GM12892 (cell line): ENCODE measurements at places on chromosomes 12 and 14.

- no peak for DNase-seq
Observed at GRCh38 chr14:33589334-33589733, 361.5 kb downstream of the EGLN3 start.

DNA sequence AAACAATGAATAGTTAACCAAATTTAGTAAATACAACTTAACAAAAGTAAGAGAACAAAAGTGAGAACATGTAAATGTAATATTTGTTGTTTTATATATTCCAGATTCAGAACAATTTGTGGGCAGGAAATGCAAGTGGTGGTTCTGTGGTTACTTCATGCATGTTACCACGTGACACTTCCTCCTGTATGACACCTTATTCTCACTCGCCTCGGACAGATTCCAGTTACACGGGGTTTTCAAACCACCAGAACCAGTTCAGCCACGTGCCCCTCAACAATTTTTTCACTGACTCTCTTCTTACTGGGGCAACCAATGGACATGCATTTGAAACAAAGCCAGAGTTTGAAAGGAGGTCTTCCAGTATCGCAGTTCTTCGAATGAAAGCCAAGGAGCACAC is 21.0 kb downstream of the ALX1 start:
- no peak for DNase-seq

DNA sequence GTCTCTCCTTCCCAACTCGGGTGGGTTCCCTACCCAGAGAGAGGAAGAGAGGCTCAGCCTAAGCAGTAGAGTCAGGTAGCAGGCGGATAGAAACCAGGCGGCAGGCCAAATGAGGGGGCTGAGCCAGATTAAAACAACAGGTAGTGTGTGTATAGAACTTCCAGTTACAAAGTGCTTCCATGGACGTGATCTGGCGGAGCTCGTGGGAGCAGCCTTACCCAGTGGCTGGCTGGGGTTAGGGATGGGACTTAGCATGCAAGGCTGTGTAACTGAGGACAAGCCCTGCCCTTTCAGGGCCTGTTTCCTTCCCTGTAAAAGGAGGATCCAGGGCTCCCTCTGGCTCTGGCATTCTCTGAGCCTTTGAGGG is 8.3 kb downstream of the KRT80 start:
- DNase-seq: no peak

GRCh38 chr12:101616027-101616494 is 21.3 kb downstream of the MYBPC1 start:
- DNase-seq: no peak

- DNase-seq: no peak
Observed at GRCh38 chr12:118574288-118574687, 197.9 kb downstream of the SUDS3 start.

- DNase-seq: no peak
Observed at GRCh38 chr14:22811722-22812121, 3.5 kb downstream of the SLC7A7 start.

DNA sequence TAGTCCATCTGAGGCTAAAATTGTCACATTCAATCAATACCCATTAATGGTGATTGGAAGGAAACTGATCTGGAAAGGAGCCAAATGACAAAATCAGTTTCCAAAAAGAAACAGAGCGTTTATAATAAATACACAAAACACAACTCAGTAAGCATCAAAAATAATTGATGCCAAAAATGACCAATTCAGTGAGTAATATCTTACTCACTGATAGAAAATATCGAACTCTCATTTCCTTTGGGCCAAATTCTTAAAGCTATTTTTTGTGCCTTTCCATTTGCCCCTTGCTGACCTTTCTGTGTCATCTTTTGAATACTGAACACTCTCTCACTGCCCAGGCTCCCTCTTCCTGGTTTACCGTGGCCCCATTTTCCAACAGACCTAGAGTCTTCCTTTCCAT is 22.5 kb upstream of the ATP2B1 start:
- DNase-seq: no peak

- no peak for DNase-seq
Observed at GRCh38 chr14:73851000-73851399, 631 bp upstream of the PTGR2 start.

GRCh38 chr14:104263675-104264358 is 125.4 kb downstream of the KIF26A start:
- DNase-seq: no peak

- no peak for DNase-seq
Observed at GRCh38 chr14:50714450-50715073, 46.5 kb upstream of the SAV1 start.

DNA sequence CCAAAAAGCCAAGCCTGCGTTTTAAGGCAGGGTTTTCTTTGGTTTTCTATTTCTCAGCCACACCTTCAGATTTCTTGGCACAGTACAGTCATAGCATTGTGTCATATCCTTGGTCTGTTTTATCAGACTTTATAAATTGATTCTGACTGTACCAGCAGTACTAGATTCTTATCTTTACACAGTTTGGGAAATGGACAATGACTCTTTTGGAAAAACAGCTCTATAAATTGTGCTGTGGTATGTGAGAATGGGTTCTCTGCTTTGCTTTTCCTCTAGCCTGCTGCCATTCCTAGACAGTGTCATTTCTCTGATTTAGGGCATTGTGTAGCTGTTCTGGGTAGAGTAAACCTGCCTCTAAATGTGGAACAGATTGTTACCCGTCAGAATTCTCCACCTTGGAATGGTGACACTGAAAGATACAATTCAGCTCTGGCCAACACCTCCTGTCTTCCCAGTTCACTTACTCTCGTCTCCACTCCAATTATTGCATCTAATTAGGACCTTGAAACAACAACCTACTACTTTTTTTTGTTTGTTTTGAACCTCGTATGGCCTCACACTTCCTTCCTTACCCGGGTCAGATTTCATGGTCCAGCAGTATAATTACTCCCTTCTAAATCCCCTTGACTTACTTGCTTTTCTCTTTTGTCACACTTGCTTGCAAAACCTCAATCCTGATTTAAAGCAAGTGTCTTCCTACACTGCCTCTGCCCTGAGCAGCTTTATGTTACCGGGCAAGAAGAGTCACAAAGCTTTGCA is 226.3 kb downstream of the ERC1 start:
- DNase-seq: no peak

DNA sequence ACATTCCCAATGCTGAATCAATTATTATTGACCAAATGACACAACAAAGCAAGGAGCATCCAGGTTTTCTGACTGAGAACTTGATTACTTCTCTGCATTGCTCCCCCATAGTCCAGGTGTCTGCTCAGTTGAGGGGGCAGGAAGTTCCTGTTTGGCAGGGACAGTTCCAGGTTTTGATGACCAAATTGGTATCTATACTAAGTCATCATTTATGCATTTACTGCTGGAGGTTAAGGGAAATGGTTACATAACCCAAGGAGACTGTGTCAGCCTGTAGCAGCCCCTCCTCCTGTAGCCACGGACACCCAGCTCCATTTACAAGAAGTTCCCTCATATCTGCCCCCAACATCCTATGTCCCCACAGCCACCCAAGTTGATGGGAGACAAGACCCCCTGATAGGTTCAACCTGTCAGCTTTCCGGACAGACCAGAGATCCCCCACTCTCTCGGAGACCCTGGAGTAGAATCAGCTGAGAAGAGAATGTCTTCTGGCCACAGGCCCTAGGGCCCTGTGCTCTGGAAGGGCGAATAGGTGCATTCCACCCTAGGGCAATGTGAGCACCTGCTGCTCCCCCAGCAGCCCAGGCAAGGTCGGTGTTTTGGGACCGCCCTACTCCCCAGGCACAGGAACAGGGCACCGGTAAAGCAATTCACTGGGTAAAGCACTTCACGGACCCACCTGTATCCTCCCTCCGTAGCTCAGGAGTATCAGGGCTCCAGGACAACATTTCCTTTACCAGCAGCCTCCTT is 23.6 kb downstream of the IRF2BPL start:
- no peak for DNase-seq

- no peak for DNase-seq
Observed at GRCh38 chr14:22174412-22175277, 414.4 kb downstream of the DAD1 start.

- DNase-seq: no peak
Observed at GRCh38 chr14:29671034-29671433, 256.6 kb downstream of the PRKD1 start.

DNA sequence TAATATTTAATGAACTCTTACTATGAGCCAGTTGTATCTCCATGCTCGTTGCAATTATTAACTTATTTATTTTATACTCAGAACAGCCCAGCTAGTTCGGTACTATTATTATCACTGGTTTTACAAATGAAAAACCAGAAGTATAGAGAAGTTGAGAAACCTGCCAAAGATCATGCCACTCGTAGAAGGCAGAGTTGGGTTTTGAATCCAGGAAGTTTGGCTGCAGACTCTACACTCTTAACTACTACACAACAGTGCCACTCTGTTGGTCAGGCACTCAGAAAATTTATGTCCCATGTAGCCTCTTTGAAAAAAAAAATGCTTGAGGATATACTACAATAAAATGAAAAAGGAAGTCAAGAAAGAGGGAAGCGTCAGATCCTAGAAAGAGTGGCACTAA is 71.5 kb upstream of the ARID2 start:
- no peak for DNase-seq

- no peak for DNase-seq
Observed at GRCh38 chr14:100882991-100883788, 20.3 kb downstream of the RTL1 start.
